Stimulated activated effector memory CD8-positive, alpha-beta T cell treated with anti-CD3 and anti-CD28 coated beads, Interleukin-12 subunit alpha, Interleukin-12 subunit beta, amount 100 ng/mL, for 72 hours (primary cell): ENCODE measurements at places on chromosomes 4 and X.

DNA sequence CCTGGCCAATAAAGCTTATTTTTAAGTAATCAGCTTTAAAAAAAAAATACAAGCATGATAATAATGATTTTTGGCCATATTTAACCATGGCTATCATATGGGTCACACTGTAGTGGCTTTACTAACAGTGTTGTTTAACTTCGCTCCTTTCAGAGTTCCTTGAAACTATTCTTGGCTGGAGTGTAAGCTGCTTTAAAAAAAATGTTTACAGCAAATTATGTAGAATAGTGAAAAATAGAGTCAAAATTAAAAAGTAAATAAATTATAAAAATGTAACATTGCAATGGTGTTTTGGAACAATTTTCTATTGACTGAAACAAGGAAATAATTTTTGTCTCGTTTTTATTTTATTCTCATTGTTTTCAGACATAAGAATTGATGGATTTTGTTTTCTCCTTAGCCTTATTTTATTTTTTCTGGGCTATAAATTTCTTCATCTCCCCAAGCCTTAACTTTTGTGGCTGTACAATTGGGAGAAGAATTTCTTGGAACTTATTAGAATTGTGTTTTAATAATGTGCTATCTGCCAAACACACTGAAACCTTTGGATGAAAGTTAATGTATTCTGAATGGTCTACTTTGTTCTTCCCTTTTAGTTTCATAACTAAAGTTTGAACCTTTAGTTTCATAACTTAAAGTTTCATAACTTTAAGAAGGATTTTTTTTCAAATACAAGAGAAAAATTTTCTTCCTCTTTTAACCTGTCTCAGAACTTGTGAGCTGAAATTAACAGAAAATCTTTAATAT lies 182.0 kb downstream of the ARHGAP24 start:
- DNase-seq: no peak

GRCh38 chr4:124092541-124092984 lies 620.0 kb downstream of the ANKRD50 start:
- no peak for DNase-seq

DNA sequence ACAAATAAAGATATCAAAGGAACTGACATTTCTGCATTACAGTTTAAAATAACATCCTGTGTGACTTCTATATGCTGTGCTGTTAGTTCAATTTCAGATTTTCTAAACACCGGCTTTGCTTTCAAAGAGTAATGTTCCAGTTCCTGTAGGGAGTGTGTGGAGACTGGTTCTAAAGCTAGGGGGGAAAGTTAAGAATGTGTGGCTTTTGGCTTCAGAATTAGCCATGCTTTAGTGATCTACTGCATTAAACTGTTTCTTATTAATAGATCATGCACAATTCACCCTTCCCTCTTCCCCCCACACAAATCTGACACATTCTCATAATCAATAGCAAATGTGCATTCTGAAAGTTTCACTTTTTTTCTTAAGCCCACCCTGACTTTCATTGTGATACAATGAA lies 32.0 kb upstream of the DKK2 start:
- no peak for DNase-seq

- DNase-seq: no peak
These were observed 15.6 kb downstream of the ALPK1 start for GRCh38 chr4:112312610-112313239.

DNA sequence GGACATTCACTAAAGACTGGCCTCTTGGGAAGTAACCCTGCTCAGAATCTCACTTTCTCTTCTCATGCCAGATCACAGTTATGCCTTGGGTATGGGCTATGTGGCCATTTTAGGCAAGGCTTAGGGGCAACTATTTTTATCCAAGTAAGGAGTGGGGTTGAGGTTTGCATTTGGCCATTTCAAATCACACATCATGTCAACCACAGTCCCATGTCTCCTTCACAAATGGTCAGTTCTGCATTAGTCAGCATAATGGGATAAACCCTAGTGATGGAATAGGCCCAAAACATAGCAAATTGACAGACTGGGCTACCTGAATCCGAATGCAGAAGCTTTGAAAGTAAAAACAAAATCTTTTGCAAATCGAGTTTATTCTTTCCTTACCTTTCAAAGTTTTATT lies 827 bp upstream of the RTL3 start:
- DNase-seq: no peak

- no peak for DNase-seq
These were observed 11.4 kb downstream of the UBE2D3 start for GRCh38 chr4:102815981-102816380.

DNA sequence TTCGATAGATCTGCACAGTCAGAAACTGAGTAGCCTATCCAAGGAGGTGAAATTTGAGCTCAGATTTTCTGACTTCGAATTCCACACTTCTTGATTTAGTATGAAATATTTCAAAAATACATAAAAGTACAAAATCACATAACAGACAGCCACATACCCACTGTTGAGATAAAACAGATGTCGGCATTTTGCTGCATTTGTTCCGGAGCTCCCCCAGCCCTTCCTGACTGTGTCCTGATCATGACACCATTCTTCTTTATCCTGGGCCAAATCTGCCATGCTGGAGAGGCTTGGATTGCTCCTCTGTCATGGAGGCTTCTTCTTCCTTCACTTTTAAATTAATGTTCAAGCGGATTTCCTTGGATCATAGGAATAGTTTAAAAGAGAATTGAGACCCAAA lies 124.2 kb upstream of the RBPJ start:
- DNase-seq: no peak

DNA sequence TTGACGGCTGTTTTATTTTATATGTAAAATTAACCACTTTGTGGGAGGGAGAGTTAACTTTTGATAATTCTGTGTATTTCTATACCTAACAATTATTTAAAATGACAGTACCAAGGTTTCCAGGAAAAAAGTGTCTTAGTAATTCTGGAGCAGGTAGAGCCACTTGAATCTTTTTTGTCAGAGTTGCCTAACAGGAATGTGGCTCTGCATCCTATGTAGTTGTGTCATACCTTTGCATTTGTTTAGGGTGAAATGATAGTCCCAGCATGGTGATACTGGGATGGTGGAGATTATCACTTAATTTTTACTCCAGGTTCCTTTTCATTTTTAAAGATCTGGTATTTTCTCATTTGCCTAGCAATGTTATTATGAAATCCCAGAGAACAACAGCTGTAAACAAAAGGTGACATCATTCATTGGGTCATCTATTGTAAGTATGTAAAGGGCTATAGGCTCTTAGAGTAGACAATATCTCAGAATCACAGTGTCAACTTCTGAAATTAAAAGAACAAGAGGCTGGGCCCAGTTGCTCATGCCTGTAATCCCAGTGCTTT lies 9.6 kb downstream of the SGMS2 start:
- DNase-seq: no peak
